ENCODE measurements at places on chromosomes 3 and 15.

GRCh38 chr15:95291898-95292472 lies 1038.5 kb upstream of the NR2F2 start:
- DNase-seq, result no peak

GRCh38 chr3:18751514-18751913 lies 326.4 kb upstream of the SATB1 start:
- no peak for DNase-seq

DNA sequence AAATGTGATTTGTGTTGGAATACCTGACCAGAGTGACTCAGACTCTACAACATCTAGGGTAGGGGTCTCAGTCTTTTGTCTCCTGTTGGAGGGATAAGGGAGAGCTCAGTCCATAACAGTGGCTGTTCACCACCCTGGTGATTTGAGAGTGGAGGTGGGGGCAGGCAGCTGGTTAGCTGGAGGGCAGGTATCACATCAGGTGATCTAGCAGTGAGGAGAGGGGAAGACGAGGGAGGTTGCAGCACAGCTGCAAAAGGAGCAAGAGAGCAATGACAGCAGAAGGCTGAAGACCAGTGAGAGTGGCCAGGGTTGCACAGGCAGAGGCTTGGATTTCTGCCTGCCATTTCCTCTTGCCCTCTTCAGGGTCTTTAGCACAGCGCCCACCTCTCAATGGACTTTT lies 38.4 kb downstream of the PLCL2 start:
- no peak for DNase-seq

DNA sequence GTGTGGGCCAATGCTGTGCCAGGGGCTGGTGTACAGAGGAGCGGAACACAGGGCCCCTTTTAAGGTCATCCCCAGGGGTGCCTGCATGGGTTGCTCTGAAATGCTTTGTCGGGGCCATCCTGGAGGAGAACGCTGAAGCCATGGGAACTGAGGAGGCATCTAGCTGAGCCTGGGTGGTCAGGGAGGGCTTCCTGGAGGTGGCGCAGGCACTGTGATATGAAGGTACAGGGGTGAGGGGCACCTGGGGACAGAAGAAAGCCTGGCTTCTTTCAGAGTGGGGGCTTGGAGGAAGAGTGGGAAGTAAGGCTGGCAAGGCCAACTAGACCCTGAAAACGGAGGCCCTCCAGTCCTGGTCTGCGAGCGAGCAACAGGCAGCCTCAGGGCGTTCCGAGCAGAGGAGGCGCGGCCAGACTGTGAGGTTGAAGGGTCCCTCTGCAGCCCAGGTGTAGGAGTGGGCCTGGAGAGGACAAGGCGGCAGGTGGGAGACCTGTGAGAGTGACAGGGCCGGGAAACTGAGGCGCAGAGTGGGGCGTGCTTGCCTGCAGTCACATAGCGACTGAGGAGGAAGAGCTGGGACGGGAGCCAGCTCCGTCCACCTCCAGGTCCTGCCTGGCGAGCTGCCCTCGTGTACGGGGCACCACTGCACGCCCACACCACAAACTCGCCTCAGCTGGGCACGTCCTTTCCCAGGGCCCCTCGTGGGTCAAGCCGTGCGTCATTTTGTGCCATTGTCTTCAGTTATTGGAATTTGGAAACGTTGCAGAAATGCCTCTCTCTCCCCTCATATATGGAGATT lies 4.1 kb downstream of the FBLN2 start:
- no peak for DNase-seq

GRCh38 chr3:100875239-100875638 lies 118.0 kb downstream of the ABI3BP start:
- peak; percentile 23 for DNase-seq

DNA sequence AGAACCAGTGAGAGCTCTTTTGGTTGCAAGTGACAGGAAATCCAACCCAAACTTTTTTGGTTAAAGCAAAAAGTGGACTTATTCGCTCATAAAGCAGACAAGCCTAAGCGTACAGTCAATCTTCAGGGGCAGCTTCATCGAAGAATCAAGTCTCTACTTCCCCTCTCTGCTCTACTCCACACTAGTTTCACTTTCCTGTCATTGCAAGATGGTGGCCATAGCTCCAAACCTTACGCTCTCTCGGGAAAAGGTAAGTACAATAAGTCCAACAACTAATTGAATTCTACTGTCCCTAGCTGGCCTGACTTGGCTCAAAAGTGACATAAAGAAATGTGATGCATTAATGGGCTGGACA lies 24.9 kb upstream of the ZNF710 start:
- DNase-seq, result no peak
